ENCODE measurements at places on chromosomes 1 and 21. TPM values are rescaled to one million over a fixed set of nuclear protein-coding genes. Genes with fewer than 3 reads are reported as not detected.
A peak's percentile ranks its signal among the peaks of the same experiment; 100 is the strongest.

GRCh38 chr1:41158147-41158875 lies 83.8 kb downstream of the SCMH1 start:
- DNase-seq, result no peak

GRCh38 chr21:37373539-37373938 lies 7.0 kb downstream of the DYRK1A start:
- no peak for DNase-seq

DNA sequence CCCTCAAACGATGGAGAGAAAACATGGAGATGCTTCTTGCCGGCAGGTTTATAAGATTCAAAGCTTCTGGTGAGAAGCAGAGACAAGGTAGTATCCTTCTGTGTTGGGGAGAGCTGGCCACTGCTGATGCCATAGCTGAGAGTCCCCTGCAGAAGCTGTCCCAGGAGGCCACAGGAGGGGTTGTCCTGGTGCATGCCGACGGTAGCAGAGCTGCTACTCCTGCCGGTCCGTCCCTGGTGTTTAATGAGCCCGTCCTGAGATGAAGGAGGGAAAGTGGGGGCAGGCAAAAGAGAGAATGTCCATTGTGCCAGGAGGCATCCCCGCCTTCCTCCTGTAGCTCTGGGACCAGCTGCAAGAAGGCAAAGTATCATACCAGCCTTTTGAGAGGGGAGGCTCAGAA lies 10.4 kb upstream of the C2CD2 start:
- no peak for DNase-seq

DNA sequence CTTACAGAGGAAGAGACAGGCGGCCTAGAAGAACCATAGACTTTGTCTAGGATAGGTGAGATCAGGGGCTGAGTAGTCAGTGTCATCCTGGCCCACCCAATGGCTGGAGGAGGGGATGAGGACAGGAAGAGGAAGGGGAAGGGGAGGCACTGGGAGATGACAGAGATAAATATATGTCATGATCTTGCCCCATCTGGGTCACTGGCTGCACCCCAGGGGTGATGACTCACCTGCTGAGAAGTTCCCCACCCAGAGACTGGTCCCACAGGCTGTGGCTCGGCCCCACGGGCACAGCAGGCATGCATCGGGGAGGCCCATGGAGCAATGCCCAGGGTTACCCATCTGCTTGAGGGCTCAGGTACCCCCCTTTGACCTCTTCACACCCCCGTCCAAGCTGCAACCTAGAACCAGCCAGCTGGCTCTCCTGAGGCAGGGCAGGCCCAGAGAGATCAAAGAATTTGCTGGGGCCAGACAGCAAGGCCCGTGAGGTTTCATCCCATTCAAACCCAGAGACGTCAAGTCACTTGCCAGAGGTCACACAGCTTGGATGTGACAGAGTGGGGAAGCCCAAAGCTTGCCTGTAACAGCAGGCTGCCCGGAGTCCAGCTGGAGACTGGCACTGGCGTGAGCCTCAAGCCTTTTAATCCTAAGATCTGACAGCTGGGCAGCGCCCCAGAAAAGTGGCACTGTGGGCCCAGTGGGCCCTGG lies 34.7 kb upstream of the CASZ1 start:
- no peak for DNase-seq

GRCh38 chr1:153929981-153930948 lies 7.5 kb upstream of the GATAD2B start:
- peak; percentile 48 for DNase-seq

GRCh38 chr1:1361233-1361981 lies 3.1 kb upstream of the MXRA8 start:
- DNase-seq, result no peak

GRCh38 chr1:212157252-212157651 lies 121.7 kb downstream of the DTL start:
- DNase-seq, result no peak

Gene GJA9
- not detected for total RNA-seq

Gene CASQ1
- total RNA-seq, result 2.8 TPM

Gene MORC3
- total RNA-seq, result 22.3 TPM

Measured in GM23338 (cell line).